ENCODE measurements at places on chromosomes 7 and 10. TPM values are rescaled to one million over a fixed set of nuclear protein-coding genes. Genes with fewer than 3 reads are reported as not detected.

OR2A12 gene
- total RNA-seq = not detected

- peak; percentile 33 for DNase-seq
- peaks cover 26% of the 10 kb centered on the region for H3K4me1 ChIP-seq
- peak overlapping the region; percentile 1 for H3K27ac ChIP-seq
- peak overlapping the region; percentile 46 for H3K4me3 ChIP-seq
- no peaks in the 10 kb centered on the region for H3K27me3 ChIP-seq
Observed at GRCh38 chr7:27146491-27147198, 929 bp downstream of the HOXA6 start.

DNA sequence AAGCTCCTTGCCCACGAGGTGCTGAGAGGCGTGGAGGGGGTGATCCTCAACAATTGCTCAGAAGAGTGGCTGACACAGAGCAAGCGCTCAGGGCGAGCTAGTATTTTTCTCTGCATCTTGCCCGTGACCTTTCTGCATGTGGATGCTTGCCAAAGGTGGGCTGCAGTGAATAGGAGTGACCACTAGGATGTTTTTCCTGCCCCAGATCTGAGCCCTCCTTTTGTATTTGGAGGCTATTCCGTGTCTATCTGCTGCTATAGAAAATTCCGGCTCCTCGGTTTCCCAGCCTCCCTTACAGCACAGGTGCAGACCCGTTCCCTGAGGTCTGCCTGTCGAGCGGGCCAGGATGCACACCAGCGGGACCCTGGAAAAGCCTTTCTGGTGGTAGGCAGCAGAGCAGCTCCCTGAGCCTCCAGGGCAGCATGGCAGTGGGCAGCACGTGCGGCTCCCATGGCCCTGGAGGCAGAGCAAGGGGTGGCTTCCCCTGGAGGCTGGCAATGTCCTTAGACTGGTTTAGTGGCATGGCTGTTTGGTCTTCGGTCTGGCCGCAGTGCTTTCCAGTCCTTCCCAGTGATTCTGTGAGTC, 145.1 kb upstream of the PCBD1 start:
- no peak overlapping the region for H3K4me3 ChIP-seq
- H3K27me3 ChIP-seq = 0 out of 2 replicates have a peak, but pooled peaks cover 1% of the 10 kb centered on the region
- no peaks in the 10 kb centered on the region for H3K4me1 ChIP-seq
- H3K36me3 ChIP-seq = no peaks in the 10 kb centered on the region
- no peak for DNase-seq

DNA sequence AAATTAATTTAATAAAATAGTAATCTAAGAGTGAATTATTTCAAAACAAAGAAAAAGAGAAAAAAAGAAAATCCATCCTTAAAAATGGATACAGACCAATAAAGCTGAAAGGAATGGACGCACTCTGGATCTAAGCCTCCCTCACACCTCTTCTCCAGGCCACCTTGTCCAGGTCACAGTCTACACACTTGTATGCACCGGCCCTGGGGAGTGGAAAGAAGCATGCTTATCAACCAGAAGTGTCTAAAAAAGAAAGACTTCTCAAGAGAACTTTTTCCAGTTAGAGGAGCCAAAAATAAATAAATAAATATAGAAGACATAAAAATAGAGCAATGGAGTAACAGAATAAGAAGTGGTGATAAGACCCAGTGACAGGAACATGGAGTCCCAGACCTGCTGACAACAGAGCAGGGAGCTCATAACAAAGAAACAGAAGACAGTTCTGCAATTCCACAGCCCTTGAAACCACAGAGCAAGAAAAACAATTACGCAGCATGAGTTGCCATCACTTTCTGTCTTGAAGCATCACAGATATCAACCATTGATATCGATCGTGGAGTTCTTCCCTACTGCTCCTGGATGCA, 311.7 kb upstream of the NFE2L3 start:
- no peaks in the 10 kb centered on the region for H3K36me3 ChIP-seq
- no peaks in the 10 kb centered on the region for H3K27me3 ChIP-seq
- H3K4me1 ChIP-seq = no peaks in the 10 kb centered on the region
- no peak for DNase-seq
- H3K27ac ChIP-seq = no peak overlapping the region
- no peak overlapping the region for H3K4me3 ChIP-seq

DNA sequence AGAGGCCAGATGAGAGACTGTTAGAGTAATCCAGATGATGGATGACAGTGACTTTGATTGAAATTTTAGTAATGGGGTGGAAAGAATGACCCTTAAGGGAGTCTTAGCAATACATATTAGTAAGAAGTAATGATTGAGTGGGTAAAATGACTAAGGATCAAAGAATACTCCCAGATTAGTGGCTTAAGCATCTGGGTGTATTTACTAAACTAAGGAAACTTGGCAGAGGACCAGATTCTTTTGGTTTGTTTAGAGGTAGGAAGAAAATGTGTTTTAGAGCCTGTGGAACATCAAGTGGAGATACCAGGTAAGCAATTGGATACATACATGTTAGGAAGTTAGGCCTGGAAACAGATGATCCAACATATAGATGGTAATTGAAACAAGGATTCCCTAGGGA, 58.8 kb upstream of the ADRA2A start:
- DNase-seq = no peak
- H3K4me3 ChIP-seq = no peak overlapping the region
- no peak overlapping the region for H3K27ac ChIP-seq
- H3K36me3 ChIP-seq = peaks cover 2% of the 10 kb centered on the region

DNA sequence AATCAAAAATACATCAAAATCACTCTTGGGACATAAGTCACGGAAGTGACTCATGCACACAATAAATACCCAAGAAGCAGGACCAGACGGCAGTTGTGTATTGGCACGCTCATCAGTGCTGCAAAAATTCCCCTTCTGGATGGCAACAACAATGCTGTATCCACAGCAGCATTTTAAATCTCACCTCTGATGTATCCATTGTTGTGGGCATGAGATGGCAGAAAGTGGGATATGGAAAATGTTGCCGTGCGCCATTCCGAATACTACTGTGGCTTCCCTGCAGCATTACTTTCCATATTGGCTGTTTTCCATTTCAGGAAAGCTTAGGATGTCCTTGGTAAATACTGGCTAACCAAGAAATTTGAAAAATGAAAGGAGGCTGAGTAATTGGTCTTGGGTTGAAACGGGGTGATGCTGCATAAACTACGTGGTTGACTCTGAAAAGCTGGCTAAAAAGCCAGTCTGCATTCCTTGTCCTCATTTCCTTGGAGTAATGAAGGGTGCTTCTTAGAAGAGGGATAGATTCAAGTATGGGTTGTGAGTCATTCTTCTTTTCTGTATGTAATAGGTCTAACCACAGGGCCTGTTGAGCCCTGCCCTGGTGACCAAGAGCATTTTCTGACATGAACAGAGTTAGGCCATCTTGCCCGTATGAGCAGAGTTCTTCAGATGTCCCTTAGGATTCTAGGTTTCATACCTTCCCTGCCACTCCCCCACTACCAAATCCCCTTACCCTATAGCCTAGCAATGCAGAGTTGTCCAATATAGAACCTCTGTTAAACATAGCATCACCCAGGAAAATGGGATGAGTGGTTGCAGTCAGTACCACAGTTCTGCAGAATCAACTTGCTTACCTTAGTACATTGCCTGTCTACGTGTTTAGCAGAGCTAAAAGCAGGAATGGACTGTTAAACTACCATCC, 36.3 kb upstream of the TOMM7 start:
- no peaks in the 10 kb centered on the region for H3K27me3 ChIP-seq
- no peak for DNase-seq
- H3K4me1 ChIP-seq = no peaks in the 10 kb centered on the region
- no peak overlapping the region for H3K4me3 ChIP-seq

GRCh38 chr7:155896531-155897263, 84.4 kb upstream of the SHH start:
- no peak overlapping the region for H3K4me3 ChIP-seq
- H3K4me1 ChIP-seq = no peaks in the 10 kb centered on the region
- H3K27ac ChIP-seq = no peak overlapping the region
- DNase-seq = no peak
- no peaks in the 10 kb centered on the region for H3K36me3 ChIP-seq
- no peaks in the 10 kb centered on the region for H3K27me3 ChIP-seq

- H3K4me3 ChIP-seq = no peak overlapping the region
- peaks cover 18% of the 10 kb centered on the region for H3K4me1 ChIP-seq
- no peaks in the 10 kb centered on the region for H3K27me3 ChIP-seq
- DNase-seq = no peak
- no peak overlapping the region for H3K27ac ChIP-seq
- H3K36me3 ChIP-seq = no peaks in the 10 kb centered on the region
Observed at GRCh38 chr7:135756191-135756590, 7.6 kb upstream of the FAM180A start.

DNA sequence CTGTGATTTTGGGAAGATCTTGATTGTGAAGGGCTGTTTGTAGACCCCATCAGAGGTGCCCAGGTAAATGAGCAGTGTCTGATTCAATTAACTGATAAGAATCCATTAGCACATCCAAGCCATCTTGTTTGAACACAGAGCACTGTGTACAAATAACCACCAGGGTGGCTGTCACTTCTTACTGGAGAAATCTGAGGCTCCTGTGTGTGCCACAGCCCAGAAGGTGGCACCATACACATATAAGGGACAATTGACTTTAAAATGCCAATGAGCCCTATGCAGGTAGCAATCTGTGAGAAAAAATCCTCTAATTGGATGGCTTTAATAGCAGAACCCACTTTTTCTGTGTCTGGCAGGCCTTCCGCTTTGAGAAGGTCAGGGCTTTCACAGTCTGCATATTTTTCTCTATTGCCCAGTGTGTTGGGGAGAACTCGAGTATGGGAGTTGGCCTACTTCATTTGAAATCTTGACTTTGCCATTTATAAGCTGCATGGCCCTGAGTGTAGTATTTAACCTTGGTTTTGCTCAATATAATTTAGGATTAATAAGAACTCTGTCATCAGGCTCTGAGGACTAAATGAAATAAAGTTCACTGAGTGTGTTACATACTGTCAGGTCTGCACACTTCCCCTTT, 517.4 kb downstream of the CCSER2 start:
- H3K27ac ChIP-seq = no peak overlapping the region
- no peaks in the 10 kb centered on the region for H3K27me3 ChIP-seq
- DNase-seq = peak; percentile 51
- H3K4me3 ChIP-seq = no peak overlapping the region
- H3K36me3 ChIP-seq = no peaks in the 10 kb centered on the region

GRCh38 chr7:44647981-44648714, 41.7 kb downstream of the OGDH start:
- DNase-seq = no peak
- H3K36me3 ChIP-seq = peaks cover 1% of the 10 kb centered on the region

DNA sequence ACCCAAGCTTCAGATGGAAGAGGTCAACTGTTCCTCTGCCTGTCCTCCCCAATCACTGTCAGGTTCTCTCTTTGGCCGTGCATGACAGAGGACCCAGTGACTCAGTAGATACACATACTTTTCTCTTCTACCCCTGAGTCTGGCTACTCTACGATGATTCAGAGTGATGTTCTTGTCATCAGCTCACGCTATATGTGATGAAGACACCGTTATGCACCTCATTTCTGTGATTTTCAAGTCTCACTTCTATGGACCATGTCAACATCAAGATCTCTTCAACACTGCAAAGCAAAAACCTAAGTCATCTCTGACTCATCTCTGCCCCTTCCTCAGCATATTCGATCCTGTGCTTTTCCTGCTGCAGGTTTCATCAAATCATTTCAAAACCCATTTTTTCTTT, 76.6 kb upstream of the DGKI start:
- no peaks in the 10 kb centered on the region for H3K4me1 ChIP-seq
- no peak for DNase-seq
- H3K36me3 ChIP-seq = peaks cover 2% of the 10 kb centered on the region
- no peak overlapping the region for H3K27ac ChIP-seq
- H3K27me3 ChIP-seq = no peaks in the 10 kb centered on the region

DNA sequence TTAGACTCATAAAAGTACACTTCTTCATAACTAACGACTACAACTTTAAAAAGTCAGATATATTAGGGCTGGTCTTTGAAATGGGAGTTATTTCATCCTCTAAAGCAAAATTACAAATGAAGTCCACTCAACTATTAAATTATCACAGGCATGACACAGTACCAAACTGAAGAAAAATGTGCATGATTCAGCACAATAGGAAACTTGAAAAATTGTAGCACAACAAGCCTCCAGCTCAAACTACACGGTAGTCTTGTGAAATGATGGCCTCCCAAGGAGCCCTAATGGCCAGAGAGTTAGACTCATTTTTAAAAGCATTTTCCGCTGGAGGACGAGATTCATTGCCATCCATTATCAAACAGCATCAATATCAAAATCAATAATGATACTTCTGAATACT, 76.4 kb downstream of the MAGI2 start:
- no peak for DNase-seq
- no peaks in the 10 kb centered on the region for H3K4me1 ChIP-seq
- H3K36me3 ChIP-seq = no peaks in the 10 kb centered on the region
- no peaks in the 10 kb centered on the region for H3K27me3 ChIP-seq
- H3K27ac ChIP-seq = no peak overlapping the region
- no peak overlapping the region for H3K4me3 ChIP-seq

- no peak overlapping the region for H3K27ac ChIP-seq
- no peaks in the 10 kb centered on the region for H3K36me3 ChIP-seq
- no peak overlapping the region for H3K4me3 ChIP-seq
- DNase-seq = no peak
Observed at GRCh38 chr10:201328-201771, 66.1 kb downstream of the ZMYND11 start.

ASB15 gene
- total RNA-seq = not detected

AMPH gene
- total RNA-seq = not detected

All from Caco-2 (cell line).